Activated T-cell treated with anti-CD3 and anti-CD28 coated beads, Interleukin-2, amount 50 U/mL, for 72 hours (primary cell): ENCODE measurements at places on chromosomes 6 and 20.

DNA sequence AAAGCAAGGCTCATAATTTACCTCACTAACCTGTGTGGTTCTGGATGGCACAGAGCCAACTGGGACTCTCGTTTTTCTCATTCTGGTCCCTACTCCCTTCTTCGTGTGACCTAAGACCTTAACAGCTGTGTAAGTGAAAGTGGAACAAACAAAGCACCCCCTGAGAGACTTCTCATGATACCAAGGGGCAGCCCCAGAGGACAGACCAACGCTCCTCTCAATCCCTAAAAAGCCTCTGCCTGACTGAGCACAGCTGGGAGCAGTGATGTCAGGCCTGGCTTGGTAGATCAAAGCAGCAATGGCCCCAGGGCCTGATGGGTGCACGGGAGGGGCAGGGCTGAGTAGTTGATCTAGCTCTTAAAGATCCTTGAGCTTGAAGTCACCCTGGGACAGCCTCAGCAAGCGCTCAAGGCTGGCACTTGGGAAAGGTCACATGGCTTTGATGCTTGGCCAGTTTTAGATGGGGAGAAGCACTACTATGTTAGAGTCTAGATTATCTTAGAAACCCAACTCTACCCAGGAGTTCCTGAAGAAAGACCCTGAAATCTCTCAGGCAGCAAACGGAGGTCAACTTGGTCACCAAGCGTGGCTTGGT lies 16.2 kb upstream of the TGM2 start:
- DNase-seq, result no peak

DNA sequence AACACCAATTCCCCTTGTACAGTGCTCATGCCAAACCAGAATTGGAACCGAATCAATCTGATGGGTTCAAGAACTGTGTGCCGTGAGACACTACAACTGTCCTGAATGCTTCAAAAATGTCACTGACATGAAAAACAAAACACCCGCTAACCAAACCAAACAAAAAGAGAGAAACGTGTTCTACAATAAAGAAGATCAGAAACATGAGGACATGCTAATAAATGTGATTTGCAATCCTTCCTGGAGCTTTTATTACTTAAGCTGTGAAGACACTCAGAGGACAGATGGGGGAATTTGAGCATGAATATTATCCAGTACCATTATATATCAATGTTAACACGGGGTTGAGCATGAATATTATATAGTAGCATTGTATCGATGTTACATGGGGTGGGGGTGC lies 72.2 kb upstream of the NFATC2 start:
- no peak for DNase-seq

DNA sequence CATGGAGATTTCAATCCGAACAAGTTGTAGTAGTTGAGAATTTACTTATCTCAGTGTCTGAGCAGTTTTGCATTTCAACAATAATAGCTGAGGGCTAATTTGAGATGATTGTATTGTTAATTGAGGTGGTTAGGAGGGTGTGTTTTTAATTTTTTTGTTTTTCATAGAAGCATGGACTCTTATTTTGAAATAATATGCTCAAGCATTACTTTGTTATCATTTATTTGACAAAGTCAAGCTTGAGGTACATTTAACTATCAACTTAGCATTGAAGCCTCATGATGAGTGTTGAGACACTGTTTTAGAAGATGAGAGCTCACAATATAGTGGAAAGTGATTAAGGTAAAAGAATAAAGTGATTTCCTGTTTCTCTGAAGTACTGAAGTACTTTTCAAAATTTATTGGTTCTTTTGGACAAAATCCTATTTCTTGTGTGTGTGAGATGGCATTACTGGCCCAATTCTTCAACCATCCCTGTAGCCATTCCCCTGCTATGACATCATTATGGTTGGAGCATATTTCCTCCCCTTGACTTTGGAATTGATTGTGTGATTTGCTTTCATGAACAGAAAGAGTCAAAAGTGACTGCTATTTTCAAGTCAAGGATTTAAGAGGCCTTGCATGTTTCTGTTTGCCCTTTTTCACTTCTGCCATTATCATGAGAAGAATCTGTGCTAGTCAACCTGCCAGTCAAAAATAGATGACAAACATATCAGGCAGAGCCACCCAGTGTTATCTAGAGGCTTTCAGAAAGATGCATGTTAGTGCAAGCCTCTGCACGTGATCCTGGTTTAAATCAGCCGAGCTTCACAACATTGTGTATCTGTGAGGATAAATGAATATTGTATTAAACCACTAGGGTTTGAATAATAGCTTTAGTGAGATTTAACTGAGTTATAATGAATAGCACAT lies 1112.3 kb upstream of the CITED2 start:
- DNase-seq, result no peak

- no peak for DNase-seq
Observed at GRCh38 chr6:121733234-121733633, 297.8 kb downstream of the GJA1 start.

DNA sequence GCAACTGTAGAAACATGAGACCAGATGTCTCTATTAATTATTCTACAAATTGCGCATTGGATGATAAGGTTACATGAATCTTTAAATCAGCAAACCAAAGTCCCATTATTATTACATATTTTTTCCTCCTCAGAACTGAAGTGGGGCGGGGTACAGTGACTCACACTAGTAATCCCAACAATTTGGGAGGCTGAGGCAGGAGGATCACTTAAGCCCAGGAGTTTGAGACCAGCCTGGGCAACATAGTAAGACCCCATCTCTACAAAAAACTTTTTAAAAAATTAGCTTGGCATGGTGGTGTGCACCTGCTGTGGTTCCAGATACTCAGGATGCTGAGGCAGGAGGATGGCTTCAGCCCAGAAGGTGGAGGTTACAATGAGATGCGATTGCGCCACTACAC lies 29.0 kb downstream of the HFE start:
- no peak for DNase-seq

- DNase-seq, result peak; percentile 42
Observed at GRCh38 chr6:127879685-127880084, 21.2 kb downstream of the THEMIS start.
